ENCODE measurements at places on chromosomes 5 and 9.

DNA sequence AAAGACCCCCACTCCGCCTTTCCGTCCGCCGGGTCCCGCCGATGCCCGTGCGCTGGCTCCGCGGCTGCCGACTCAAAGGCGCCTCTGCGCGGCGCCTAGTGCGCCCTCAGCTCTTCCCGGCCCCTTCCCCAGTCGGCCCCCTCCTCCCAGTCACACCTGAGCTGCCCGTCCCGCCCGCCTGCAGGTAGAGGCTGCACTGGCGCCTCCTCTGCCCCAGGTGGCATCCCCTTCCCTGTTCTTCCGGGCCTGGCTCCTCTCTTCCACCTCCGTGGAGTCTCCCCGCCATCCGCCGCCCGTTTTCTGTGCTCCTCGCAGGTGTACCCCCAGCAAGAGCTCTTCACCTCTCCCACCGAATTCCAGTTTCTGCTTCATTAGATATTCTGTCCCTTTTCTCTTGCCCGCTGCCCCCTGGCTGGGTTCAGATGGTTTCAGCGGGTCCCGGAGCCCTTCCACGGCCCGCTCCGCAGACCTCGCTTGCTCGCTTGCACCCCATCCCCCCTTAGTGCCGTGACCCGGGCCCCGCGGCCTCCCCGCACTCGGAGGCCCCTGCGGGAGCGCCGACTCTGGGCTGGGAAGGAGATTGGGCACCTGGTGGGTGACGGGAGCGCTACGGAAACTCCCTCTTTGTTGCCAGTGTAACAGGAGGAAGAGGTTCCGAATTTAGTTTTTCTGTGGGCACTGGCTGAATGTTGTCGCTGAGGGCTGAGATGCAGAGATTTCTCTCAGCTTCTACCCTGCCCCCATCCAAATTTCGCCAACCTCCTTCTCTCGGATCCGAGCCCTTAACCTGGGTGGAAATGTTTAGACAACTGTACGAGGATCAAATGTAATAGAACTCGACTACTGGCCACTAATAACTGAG lies 809 bp downstream of the SLC44A1 start:
- peak; percentile 44 for DNase-seq

DNA sequence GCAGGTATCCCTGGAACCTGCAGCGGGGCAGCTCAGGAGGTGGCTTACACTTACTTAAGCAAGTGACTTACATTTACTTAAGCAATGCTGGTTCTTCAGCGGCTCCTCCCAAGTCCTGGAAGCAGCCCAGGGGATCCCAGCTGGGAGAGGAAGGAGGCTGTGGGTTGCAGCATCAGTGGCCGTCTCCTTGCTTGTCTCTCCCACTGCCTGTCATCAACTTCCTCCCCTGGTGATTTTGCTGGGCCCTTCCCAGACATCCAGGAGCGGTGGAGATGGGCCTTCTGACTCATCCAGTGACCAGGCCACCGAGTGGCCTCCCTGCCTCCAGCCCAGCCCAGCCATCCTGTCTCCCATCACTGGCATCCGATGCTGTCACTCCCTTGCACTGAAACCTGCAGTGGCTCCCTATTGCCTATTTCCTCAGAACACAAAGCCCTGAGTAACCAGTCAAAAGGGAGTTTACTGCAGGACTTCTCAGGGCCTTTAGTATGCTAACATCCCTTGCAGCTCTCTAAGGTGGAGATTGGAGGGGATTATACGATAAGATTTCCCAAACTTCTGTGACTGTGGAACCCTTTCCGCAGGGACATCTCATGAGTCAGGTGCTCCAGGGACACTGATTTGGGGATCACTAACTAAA lies 155.9 kb upstream of the PHYKPL start:
- no peak for DNase-seq

GRCh38 chr9:71592400-71592799 lies 175.9 kb downstream of the CEMIP2 start:
- DNase-seq, result no peak

- no peak for DNase-seq
These were observed 78.3 kb upstream of the ANKRD55 start for GRCh38 chr5:56311306-56311905.

GRCh38 chr5:56749842-56750241 lies 65.5 kb upstream of the MAP3K1 start:
- DNase-seq, result no peak

DNA sequence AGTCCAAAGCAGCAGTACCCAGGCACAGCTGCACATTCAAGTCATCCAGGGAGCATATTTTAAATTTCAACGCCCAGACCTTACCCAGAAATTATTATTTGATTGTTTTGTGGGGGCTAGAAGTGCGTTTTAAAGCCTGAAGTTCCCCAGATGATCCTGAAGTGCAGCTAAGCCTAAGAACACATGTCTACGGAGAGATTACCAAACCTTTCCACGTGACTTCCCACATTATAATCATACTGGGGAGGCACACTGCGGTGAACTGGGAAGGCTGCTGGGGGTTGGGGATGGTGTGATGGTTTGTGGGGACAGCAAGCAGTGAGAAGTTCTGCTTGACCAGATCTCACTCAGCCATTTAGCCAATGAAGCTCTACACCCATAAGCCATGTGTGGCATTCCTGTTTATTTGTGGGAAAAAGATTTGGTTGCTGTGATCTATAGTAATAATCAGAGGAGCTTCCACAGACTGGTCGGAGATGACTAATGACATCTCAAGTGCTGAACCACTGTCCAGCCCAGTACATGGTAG lies 93.4 kb upstream of the CDH6 start:
- DNase-seq, result no peak

DNA sequence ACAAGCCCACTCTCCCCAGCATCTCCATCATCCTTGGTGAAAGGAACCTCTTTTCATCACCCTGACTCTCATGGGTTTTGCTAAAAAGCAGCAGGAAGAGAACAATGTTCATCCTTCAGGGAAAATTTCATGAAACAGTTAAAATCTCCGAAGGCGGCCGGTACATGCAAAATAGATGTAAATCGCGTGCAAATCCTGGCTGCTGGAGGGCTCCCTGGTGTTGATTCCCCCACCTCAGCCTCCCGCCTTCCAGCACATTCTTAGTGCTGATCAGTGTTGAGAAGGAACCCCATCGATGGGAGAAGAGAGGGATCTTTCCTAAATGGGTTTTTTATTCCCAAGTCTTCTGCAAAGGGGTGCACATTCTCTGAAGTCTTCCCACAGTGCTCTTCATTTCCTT lies 8.7 kb upstream of the GFI1B start:
- no peak for DNase-seq

GRCh38 chr9:121154782-121155181 lies 46.9 kb downstream of the RAB14 start:
- peak; percentile 8 for DNase-seq

DNA sequence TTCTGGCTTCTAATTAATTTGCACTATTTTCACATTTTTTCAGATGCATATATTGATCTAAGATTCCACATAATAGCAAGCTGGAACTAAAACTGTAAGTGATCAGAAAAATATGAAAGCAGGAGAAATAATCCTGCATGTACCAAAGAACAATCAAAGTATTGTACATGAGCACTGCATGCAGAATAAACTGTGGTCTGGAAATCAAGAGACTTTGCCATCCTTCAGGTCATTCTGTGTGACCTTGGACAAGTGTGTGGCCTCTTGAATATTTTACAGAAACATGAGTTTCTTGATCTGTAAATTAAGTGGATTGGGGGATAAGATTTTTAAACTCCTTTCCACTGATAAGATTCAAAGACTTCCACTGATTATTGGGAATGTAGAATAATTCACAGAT lies 99.2 kb upstream of the GNAQ start:
- DNase-seq, result no peak

GRCh38 chr9:83231039-83231438 lies 168.1 kb upstream of the RASEF start:
- DNase-seq, result peak; percentile 6

- no peak for DNase-seq
These were observed 116.5 kb upstream of the DAPK1 start for GRCh38 chr9:87381050-87381711.

DNA sequence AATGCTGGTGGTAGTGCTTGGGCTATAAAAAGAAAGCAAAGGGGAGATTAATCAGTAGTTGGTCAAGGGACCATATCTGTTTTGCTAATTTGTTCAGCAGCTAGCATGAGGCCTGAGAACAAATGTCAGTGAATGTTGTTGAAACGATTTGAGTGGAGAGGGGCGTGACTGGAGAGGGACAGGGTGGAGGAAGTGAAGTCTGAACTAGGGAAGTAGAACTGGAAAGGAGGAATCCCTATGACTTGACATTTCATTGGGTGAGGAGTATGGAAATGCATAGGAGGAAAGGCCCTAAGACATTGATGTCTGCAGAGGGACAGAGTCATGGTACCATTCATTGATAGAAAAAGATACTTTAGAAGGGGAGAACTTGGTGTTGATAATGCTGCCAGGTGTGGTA lies 19.7 kb downstream of the TLE4 start:
- no peak for DNase-seq

DNA sequence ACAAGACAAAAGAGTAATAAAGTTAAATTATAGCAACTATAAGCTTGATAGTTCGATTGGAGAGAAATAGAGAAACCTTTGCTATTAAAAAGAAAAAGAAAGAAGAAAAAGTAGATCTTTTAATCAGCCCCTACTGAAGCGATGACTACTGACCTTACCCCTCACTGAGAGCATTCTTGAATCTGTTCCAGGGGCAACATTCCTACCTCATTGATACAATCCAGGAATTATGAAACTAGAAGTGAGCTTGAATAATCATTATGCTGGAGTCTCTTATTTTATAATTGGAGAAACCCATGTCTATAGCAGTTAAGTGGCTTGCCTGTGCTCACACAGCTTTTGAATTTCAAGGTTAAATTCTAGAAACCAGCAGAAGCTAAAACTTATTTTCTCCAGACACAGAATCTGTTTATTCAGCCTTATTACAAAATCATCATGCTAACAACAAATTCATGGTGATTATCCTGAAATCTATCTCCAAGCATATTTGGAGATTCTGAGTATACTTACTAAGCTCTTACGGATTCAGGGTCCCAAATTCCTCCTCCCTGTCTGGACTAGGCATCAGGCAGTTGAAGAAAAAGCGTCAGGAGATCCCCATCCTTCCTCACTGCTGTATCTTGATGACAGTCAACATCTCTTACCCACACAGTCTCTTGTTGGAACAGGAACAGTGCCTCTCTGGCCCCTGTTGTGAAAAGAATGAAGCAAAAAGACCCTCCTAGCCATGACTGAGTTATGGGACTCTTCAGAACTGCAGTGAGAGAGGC lies 547.6 kb upstream of the WWC1 start:
- DNase-seq, result peak; percentile 72

DNA sequence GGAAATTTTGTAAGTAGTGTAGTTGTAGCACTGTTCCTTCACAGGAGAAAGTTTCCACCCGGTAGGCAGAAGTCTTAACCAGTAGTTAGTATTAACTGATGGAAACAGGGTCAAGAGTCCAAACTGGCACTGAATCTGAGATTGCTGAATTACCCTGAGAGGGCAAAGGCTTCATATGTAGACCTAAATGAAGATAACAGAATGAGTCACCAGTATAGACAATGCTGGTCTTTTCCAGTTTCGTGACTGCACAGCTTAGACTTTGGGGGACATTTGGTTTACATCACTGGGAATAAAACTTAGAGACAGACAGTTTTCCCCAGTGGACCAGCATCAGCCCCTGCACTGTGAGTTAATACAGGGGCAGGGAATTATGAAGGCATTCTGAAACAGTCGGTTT lies 60.5 kb downstream of the PCSK5 start:
- DNase-seq, result no peak

DNA sequence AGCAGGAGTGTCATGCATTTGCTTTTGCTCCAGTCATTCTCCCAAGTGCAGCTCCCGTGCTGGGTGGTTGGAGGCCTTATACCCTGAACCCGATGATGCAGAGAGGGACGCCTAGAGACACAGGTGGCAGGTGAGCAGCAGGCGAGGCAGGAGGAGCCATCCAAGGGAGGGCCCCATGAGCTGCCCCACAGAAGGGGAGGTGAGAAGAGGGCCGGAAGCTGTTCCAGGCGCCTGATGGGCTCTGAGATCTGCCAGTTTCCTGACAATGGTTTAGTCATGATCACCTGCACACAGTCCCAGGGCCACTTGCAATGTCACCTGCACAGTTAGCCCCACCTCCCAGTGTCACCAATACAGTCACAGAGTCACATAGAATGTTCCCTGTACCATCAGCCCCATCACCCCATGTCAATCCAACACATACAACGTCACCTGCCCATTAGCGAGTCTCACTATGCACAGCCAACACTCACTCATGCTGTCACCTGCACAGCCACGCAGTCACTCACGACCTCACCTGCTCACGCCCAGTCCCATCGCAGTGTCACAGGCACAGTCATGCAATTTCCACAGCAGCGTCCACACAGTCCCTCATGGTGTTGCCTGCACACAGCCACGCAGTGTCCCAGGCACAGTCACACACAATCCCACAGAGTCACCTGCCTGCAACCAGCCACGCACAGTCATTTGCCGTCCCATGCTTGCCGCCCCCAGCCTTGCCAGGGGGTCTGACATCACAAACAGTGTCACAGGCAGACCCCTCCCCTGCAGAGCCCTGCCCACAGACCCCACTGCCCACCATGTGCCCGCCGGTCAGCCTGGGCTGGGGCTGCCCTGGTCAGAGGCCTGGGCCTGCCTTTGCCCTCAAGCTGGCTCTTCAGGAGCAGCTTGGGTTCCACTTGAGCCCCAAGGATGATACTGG lies 113.4 kb downstream of the LHX2 start:
- no peak for DNase-seq

GRCh38 chr5:113451797-113452196 lies 17.0 kb upstream of the TSSK1B start:
- DNase-seq, result no peak

- peak; percentile 35 for DNase-seq
These were observed 25.9 kb upstream of the IDNK start for GRCh38 chr9:83596899-83597504.

GRCh38 chr9:70883963-70884793 lies 237.2 kb downstream of the TRPM3 start:
- DNase-seq, result no peak

DNA sequence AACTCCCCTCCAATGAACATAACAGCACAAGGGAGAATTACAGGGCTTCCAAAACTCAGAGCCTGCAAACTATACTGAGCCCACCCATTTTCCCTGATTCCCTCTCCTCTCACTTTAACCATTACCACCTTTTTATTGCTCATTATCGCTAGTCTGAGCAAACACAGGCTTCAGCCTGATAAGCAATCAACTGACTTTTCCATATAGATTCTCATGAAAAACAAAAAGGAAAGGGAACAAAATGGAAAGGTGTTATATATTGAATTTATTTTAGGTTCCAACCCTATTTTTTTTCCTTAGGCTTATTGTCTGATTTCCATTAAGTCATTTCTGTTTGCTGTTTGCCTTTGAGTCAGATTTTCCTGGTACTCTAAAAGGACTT lies 27.9 kb downstream of the SEMA6A start:
- DNase-seq, result no peak

GRCh38 chr5:173783371-173783770 lies 104.8 kb upstream of the CPEB4 start:
- DNase-seq, result no peak

GRCh38 chr9:38154501-38155421 lies 85.7 kb upstream of the SHB start:
- no peak for DNase-seq

DNA sequence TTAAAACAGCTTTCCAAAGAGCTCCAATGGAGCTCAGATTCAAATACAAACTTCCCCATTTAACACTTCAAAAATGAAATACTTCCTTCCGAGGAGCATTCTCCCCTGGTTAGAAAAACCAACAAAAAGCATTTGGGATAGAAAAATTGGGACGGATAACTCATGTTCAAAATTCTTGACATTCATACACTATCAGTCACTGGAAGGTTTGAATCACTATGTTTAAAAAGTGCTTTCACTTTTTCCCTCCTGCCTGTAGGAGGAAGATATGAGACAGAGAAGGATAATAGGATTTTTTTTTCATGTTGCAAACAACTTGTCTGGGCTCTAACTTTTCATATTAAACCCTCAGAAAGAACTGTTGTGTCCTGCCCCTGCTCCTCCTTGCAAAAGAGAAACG lies 412.0 kb downstream of the ACTL7B start:
- DNase-seq, result peak; percentile 43

- no peak for DNase-seq
These were observed 51.0 kb downstream of the ARHGAP26 start for GRCh38 chr5:142821034-142821732.
